Heart left ventricle (tissue), 16 donors: ENCODE measurements at places on chromosomes 12 and 14. TPM values are rescaled to one million over a fixed set of nuclear protein-coding genes. Genes with fewer than 3 reads are reported as not detected.

DNA sequence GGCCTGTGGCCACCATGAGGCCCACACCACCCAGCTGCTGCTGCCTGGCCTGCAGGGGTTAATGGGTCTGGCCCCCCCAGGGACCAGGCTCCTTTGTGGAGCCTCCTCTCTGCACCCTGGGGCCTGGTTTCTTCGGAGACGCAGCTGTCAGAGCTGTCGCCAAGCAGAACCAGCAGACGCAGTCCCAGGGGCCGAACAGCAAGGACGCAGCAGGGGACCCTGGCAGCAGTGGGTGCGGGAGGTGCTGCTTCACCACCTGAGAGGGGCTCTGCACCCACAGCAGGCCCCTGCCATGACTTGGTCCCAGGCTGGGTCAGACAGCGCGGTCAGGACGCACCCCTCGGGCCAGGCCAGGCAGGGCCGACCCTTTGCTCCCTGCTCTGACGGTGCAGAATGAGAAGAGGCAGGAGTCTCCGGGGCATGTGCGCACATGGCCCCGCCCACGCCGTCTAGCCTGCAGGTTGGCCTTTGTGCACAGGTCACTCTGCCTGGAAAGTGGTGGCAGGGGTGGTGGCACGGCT lies 30.5 kb downstream of the JAG2 start:
- no peak for DNase-seq

DNA sequence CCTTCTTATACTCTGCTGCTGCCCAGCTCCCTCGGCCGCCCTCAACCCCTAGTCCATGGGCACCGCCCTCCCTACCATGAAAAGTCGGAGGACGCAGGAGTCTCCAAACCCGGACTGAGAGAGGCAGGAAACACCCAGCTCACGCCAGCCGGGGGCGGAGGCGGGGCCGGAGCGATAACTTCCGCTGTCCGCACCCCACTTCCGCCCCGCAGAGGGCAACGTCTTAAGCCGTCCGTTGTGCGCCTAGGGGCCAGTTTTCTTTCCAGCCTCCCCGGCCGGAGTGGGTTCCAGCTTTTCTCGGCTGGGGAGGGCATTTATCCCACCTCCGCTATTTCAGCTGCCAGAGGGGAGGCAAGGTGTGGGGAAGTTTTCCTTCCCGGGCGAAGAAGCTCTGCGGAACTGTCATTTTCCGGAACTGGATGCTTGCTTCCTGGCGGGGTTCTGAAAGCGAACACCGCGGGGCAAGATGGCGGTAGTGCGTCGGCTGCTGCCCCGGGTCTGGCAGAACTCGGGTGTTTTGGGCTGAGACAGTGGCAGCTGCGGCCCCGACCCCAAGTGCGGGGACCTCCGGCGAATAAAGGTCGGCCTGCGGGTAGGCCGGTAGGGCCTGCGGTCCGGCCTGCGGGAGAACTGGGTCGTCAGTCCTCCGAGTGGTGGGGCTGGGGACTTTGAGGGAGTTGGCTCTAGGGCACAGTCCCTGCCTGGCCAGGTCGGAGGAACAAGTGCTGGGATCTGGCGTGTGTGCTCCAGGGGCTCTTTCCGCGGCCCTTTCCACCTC lies at the start of the genes KCTD10 and UBE3B:
TSS of gene KCTD10 (minus strand) at position 116 of the 778 bp plus-strand sequence. CDS start at position 78, 38 bp downstream.
TSS of gene UBE3B (plus strand) at position 450 of the 778 bp plus-strand sequence. CDS start 5,918 bp downstream, outside the sequence.
- DNase-seq = peak; percentile 92

DNA sequence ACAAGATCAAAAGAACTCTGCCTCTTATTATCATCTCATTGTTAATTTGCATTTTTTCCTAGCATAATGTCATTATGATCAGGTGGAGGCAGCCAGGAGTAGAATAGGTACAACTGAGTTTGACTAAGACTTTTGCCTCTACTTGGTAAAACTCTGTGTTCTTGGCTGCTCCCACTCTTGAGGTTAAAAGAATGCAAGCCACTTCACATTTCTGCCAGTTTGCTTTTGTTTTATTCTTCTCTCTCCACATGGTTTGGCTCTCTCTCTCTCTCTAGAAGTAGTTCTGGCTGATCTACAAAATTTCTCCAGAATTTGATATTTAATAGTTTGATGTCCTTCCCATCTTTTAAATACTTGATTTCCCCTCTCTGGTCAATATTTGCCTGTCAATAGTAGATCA lies 170.7 kb upstream of the E2F7 start:
- DNase-seq = no peak

The SELPLG gene
- 1.8 TPM for total RNA-seq

The STON2 gene
- 3.2 TPM for total RNA-seq

The NELL2 gene
- total RNA-seq = not detected
